Vein endothelial cell (primary cell): ENCODE measurements at places on chromosomes 2 and 18. TPM values are rescaled to one million over a fixed set of nuclear protein-coding genes. Genes with fewer than 3 reads are reported as not detected.

The PCARE gene
- total RNA-seq: not detected in 2 replicates

The EML6 gene
- 0.65 and 0.86 TPM in 2 replicates for total RNA-seq

The IL1B gene
- 0.19 and 0.33 TPM in 2 replicates for total RNA-seq

The PRPF40A gene
- 144 and 188 TPM in 2 replicates for total RNA-seq

The EVX2 gene
- not detected in 2 replicates for total RNA-seq

The HOXD3 gene
- 13.4 and 18.0 TPM in 2 replicates for total RNA-seq

The CDKL4 gene
- 0.38 and 0.98 TPM in 2 replicates for total RNA-seq

The ANKRD30B gene
- total RNA-seq: not detected in 2 replicates

The VWC2L gene
- total RNA-seq: not detected in 2 replicates

The KCNF1 gene
- 1.3 and 2.3 TPM in 2 replicates for total RNA-seq

The ATOH8 gene
- total RNA-seq: 13.2 and 17.0 TPM in 2 replicates

The GLI2 gene
- total RNA-seq: under 0.01 and 0.19 TPM in 2 replicates

The PLEK gene
- total RNA-seq: under 0.01 and 0.10 TPM in 2 replicates

The KCNJ13 gene
- total RNA-seq: not detected in 2 replicates

The IL36B gene
- total RNA-seq: not detected in 2 replicates

The G6PC2 gene
- total RNA-seq: not detected in 2 replicates

The KIF1A gene
- total RNA-seq: under 0.01 TPM in 1 of 2 replicates, not detected in the other

The CRYGD gene
- not detected in 2 replicates for total RNA-seq

The TRIM43B gene
- total RNA-seq: 0.33 TPM in 1 of 2 replicates, not detected in the other

The CCT4 gene
- 181 and 191 TPM in 2 replicates for total RNA-seq
